Omental fat pad (tissue), 4 donors: ENCODE measurements at places on chromosomes 2 and 18.

- DNase-seq = no peak
These were observed 89.6 kb upstream of the UBE2E3 start for GRCh38 chr2:180890781-180891180.

- no peak for DNase-seq
These were observed 1.6 kb upstream of the ATP9B start for GRCh38 chr18:79067611-79068010.

- no peak for DNase-seq
These were observed 6.3 kb upstream of the COLEC12 start for GRCh38 chr18:506801-507200.

GRCh38 chr2:94947097-94948016, 76.1 kb downstream of the TEKT4 start:
- DNase-seq = no peak

DNA sequence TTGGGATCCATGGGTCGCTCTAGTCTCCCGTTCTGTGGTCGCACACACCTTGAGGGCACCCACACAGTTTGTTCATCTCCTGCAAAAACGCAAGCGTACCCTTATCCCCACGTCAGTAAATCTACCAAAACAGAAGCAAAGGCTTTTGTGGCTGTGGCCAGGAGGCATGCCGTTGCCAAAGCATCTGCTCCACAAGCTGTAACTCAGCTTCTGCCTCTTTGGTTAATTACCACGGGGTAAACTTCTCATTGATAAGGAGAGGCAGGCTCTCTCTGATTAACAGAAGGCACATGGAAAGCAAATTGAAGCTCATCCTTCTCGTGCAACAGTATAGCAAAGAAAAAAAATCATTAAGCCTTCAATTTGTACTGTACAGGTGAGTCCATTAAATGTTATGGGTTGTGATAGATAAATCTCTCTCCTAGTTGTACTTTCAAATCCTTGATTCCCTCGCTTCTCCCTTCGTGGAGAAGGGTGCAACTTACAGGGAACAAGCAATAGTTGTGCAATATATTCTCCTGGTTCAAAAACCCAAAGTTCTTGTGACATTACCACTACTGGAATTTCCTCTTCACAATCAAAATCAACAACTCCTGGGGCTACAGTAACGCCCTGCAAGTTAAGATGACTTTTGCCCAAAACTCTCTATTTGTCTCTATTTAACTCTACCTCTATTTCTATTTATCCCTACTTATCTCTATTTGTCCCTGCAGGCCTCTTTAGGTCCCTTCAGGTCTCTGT, 10.3 kb downstream of the PECR start:
- no peak for DNase-seq

DNA sequence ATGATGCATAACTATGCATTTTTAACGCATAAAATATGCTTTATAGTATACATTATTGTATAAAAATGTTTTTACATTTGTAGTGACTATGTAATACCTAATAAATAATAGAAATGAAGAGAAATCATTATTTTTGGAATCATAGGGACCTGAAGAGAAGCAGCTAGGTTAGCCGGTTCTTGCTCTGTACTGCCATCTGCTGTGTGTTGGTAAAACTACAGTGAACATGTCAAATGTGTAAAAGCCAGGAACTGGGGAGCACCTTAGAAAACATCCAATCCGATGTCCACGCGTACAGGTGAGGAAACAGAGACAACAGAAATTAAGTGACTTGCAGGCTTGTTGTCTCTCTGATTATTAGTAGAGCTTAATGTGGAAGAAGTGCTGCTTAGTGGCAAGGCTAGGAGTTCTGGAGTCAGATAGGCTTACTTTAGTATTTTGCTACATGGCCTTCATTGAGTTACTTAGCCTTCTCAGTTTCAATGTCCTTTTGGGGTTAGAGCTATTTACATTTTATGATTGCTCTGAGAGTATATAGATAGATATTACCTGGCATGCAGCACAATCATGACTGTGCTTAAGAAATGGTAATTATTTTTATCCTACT, 386.5 kb downstream of the DLGAP1 start:
- DNase-seq = no peak

GRCh38 chr2:191854382-191855372, 7.8 kb upstream of the CAVIN2 start:
- no peak for DNase-seq

DNA sequence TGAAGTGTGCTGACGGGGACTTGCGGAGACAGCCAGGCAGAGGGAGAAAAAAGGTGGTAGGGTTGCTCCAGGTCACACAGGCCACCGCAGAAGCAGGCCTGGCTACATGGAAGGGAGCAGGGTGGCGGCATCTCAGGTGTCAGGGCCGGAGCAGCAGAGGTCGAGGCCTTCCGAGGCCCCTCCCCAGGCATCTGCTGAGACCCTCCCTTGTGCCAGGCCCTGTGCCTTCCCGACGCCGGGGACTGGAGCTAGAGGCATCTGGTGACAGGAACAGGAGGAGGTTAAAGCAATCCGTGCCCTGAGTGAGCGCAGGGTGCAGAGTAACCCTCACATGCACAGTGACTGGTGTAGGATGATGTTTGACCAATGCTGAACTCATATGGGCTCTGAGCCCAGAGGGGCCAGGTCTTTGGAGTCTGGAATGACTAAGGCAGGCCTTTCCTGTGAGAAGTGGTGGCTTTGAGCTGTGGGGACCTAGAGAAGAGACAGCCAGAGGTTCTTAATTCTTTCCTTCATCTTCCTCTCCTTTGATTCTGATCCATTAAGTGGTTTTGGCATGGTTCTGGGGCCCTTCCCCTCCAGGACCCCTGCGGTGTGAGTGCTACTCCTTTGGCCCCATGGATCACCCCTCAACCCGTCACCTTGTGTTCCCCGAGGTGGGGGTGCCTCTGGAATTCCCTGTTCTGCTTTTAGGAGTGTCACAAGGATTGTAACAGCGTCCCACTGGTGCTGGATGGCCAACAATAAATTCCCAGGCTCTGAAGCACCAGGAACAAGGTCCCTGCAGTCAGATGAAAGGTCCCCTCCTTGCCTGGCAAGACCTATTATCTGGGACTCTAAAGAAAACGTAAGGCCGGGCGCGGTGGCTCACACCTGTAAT, 72.1 kb downstream of the KLHL29 start:
- no peak for DNase-seq

- no peak for DNase-seq
These were observed 206.3 kb upstream of the NOL4 start for GRCh38 chr18:34431042-34431441.

GRCh38 chr2:29920130-29920577, 1.2 kb downstream of the ALK start:
- DNase-seq = no peak

GRCh38 chr18:8614875-8615274, 5.6 kb downstream of the RAB12 start:
- DNase-seq = no peak

DNA sequence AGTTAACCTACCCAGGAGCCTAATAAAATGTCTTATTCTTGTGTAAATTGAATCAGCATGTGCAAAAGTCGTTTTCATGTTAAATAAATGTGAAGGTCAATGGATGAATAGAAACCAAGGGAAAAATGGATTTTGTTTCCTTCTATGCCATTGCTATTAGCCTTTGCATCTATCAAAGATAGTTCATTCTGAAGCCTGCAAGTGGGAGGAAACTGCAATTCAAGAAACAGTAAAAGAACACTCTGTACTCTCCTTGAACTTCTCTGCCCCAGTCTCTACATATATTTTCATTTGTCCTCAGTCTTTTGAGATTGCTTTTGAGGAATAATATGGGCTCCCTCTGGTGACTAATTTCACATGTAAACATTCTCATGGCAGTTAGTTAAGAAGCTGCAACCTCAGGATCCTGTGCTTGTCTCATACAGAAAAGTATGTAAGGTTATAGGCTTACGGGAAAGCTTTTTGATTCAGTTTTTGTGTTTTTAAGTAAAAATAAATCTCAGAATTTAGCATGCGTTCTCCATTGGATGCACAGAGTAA, 1590.0 kb upstream of the LRRTM1 start:
- DNase-seq = no peak

- no peak for DNase-seq
These were observed 26.0 kb upstream of the MEIS1 start for GRCh38 chr2:66408905-66409304.

DNA sequence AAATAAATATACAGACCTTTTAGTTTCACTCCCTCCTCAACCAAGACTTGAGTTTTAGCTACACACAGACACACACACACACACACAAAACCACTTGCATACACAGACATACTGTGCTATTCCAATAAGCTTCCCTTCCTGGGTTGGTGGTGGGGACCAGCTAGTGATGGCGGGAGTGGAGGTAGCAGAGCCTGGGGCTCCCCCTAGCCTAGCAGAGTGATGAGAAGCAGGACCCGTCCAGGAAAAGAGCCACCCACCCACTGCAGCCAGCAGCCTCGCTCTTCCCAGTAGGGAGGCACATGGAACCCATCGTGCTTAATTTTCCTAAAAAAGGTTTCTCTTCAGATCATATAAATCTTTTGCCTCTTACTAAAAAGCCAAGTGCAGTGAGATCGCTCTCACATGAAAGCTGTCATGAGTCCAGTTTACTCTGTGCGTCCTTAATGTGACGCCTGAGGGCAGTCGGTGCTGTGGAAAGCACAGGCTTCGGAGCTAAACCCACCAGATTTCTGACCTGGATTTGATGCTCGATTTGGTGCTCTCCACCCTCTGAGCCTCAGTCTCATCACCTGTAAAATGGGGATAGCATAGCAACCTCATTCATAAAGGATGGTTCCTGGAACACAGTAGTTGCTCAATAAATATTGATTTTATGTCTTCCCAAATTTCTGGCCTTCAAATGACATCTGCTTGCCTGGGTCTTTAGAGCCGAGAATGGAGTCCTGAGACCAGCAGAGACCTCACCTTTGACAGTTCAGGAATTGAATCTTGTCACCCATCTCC, 60.1 kb upstream of the YWHAQ start:
- DNase-seq = no peak

DNA sequence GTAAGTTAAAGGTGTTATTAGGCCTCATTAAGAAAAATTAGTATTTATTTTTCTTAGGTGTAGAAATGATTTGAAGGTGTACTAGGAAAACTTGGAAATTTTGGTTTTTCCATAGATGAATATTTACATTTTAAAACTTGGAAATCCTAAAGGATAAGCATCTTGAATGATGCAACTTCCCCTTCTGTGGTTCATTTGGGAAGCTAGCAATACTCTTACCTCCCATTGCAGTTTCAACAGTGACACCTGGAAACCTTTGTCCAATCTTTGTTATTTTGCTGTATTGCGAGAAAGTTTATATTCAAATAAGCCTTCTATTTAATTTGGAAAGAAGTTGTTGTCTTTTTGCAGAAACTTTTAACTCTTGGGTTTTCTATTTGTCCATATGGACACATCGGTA, 68.5 kb downstream of the ZEB2 start:
- DNase-seq = no peak

DNA sequence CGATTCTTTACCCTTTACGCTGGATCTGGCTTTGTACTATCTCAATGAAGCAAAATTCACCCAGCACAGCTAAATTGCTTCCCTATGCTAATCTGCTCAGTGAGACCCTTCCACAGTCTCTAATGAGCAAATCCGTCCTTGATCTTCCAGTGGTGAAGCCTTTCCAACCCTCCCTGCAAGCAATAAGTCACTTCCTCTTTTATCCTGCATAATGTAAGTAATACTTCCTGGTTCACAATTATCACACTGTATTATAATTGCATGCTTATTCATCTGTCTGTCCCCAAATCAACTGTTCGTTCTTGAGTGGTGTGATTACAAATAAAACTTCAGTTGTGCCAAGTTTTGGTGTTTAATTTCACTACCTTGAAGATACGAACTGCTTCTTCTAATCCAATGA, 404.0 kb downstream of the ADCYAP1 start:
- no peak for DNase-seq
